ENCODE measurements at places on chromosomes 4 and X.

DNA sequence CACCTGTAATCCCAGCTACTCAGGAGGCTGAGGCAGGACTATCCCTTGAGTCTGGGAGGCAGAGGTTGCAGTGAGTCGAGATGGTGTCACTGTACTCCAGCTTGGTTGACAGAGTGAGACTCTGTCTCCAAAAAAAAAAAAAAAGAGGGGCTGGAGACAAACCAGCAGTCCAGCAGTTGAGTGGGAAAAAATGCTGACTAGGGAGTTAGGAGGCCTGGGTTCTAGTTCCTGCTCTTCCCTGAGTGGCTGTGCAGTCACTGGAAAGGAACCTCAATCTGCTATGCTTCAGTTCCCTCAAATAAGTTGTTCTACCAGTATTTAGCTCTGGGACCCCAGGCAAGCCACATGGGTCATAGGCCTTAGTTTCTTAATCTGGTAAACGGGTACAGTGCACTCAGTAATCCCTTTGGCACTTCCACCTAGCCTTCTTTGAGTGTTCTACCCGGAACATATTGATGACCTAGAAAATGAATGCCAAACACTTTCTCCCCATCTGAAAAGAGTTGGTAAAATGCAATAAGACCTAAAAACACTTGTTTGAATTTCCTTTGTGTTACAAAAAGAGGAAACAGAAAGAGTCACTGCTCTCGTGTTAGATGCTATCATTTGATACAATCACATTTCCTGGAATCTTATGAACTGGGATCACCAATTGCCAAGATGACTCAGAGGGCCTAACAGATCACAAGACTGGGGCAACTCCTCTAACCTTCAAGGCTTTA is 99.3 kb upstream of the EGFL6 start:
- no peak for DNase-seq

DNA sequence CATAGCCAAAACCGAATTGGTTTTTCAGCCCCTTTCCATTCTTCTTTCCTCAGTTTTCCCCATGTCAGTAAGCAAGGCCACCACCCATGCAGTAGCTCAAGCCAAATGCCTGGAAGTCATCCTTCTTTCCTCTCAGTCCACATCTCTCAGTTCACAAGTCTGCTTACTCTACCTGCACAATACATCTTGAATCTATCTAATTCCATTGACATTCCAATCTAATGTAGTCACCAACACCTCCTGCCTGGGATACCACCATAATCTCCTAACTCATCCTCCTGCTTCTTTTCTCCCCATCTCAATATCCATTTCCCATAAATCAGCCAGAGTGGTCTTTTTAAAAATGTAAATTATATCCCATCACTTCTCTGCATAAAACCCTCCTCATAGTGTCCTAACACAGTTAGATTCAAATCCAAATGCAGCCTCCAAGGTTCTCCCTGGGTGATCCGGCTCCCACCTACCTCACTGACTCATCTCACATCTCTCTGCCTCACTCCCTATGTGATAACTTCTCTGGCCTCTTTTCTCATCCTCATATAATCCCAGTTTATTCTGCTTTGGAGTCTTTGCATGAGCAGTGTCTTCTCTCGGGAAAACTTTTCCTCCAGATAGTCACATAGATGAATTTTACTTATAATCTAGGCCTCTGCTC is 26.9 kb downstream of the KCNIP4 start:
- DNase-seq = no peak

DNA sequence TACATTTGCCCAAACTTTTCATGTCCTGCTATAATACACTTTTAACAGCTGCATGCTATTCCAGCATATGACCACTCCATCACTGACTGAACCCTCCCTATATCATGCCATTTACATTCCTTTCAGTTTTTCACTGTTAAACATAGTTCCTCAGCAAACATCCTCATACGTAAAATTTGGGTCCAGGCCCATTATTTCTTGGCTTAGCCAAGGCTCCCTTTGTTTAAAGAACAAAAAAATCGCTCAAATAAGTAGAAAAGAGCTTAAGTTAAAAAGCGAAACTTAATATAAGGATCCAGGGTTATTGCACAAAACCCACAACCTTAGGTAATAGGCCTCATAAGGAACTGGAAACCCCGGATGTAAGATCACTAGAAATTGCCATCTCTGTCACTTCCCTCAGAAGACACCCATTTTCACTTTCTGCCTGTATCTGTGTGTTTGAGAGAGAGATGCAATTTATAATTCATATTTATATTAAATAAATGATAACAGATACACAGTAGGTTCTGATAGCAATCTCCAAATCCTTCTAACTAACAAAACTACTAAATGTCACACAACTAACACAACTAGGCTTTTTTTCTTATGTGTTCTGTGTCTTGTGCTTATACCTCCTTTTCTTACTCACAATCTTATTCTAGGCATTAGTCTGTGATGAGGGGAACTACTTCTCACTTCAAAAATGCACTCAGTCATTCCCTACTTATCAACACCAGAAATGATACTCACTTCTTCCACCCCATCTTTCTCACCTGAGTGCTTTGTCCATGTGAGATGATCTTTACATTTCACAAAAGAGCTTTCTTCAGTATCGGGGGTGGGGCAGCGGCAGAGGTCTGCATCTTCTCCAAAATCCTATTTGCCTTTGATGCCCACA is 59.9 kb upstream of the FAM241A start:
- no peak for DNase-seq

DNA sequence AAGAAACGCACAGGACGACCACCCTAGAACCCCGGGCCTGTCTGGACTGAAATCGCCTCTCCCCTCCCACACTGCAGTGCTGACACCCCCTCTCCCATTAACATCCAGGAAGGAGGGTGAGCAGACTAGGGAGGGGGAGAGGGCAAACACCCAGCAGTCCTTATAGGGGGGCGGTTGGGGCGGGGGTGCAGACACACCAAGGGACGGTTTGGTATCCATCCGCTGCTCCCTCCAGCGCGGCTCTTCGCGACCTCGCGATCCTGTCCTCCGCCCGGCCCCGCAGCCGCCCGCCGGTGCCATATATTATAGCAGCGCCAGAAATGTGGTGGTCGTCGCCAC is 411 bp upstream of the GPRASP1 start:
- no peak for DNase-seq

DNA sequence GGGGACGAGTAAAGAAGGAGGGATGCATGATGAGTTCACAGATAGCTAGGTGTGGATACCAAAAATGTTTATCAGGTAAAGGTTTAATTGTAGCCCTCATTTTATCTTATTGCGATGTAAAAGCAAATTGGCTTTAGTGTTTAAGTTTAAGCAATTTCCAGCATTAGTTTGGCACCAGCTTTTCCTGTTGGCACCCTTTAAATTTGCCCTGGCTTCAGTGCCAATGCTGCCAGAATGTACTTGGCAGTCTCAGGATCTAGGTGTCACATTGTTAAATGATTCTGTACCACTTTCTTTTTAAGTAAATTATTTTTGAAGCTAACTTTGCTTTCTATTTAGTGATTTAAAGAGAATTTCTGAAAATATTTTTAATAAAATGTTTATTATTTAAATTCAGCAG is 681.8 kb downstream of the PCDH18 start:
- DNase-seq = no peak

DNA sequence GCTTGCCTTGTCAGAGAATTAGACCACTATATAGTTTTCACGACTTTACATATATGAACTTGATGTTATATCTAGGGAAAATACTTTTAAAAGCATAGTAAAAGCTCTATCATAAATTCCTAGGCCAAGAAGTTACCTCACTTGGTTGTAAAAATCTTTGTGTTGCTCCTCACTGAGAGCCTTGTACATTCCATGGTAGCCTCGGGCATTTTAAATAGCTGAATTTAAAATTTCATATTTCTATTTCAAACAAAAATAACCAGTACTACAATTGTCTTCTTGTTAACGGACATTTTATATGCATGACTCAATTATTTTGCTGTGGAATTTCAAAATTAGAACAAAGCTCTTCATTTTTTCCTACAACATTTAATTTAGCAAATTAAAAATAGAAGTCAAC is 107.6 kb downstream of the MID1 start:
- no peak for DNase-seq

DNA sequence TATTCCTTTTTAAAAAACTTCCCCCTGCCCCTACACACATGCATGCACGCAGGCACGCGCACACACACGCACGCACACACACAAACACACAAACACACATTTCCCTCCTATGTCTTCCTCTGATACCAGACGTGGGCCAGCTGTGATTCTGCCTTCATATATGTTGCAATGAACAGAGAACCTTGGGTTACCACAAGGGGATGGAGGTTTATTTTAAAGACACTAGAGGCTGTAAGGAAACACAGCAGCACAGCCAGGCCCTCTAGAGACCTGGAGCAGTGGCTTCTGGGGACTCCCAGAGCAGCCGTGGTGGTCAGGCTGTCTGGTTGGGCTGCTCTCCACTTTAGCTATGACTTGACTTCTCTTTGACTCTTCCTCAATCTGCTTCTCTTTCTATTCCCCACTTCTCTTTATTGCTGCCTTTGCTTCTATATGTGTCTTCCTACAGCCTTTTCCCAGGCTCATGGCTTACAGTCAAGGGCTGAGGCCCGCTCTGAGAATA is 3.2 kb upstream of the TLR10 start:
- DNase-seq = no peak

DNA sequence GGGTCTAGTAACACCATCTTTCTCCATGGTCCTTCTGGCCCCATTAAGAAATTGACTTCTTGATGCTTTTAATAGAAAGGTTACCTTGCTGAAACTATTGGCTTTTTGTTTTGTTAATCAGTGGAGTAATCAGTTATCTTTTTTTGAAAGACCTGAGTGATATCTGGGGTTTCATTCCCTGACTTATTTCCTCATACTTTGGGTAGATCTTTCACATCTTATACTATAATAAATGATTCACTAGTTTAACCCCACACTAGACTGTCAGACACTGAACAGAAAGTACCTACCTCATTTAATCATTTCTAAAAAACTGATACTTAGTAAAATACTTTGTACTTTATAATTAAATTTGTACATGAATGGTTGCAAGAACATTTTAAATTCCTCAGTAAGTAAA is 1021.1 kb downstream of the STIM2 start:
- no peak for DNase-seq

- no peak for DNase-seq
Measured at GRCh38 chr4:24071612-24072372, 181.9 kb upstream of the PPARGC1A start.

- DNase-seq = no peak
Measured at GRCh38 chrX:53595266-53595810, 91.2 kb downstream of the HUWE1 start.

GRCh38 chr4:152577708-152578396 is 42.0 kb upstream of the FBXW7 start:
- DNase-seq = no peak

GRCh38 chr4:124277691-124278090 is 434.8 kb downstream of the ANKRD50 start:
- DNase-seq = no peak

GRCh38 chr4:54440394-54441136 is 211.5 kb downstream of the PDGFRA start:
- DNase-seq = no peak

DNA sequence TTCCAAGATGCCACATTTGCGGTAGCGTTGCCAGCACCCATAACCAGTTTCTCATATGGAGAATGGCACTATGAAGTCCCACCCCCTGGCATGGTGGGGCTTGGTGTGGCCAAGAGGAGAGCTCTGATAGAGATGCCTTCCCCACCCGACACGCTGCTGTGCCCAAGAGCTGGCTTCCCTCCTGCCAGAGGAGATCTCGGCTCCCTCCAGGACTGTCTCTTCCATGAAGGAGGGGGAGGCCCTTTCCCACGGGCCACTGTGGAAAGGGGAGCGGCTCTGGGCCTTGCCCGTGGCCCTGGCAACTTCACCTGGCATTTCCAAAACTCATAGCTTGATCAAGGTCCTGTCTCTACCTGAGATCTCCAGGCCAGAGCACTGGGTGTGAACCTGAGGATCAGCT is 217.3 kb upstream of the PSAPL1 start:
- no peak for DNase-seq

DNA sequence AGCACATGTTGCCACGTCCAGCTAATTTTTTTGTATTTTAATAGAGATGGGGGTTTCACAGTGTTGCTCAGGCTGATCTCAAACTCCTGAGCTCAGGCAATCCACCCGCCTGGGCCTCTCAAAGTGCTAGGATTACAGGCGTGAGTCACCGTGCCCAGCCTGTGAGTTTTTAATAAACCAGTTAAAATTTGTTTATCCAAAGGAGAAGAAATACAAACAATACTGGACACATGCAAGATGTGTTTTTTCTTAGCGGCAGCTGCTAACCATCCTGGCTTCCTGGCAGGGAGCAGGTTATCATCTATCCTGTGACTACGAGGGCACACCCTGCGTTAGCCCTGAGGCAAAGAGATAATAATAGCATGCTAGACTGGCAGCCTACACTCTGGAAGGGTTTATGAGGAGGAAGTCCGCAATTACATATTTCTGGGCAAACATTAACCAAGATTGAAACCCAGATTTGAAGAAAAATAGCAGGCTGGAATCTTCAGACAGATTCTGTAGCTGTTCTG is 191.4 kb downstream of the SPRY1 start:
- DNase-seq = peak; percentile 68

DNA sequence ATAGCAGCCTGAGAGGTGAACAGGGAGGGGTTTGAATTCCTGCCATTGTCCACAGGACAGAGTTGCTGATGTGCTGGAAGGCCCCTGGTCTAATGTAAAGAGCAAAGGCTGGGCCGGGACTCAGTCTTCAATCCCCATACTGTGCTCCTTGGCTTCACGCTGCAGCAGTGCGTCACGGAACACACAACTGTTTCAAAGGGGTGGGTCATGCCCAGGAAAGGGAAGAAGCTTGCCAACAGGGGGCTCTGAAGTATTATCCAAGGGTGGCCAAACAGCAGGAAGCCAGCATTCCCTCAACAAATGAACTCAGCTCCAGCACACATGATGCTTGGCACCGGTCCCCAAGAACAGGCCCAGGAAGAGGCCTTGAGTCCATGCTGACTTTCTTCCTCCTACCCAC is 122.5 kb downstream of the NFKB1 start:
- no peak for DNase-seq

DNA sequence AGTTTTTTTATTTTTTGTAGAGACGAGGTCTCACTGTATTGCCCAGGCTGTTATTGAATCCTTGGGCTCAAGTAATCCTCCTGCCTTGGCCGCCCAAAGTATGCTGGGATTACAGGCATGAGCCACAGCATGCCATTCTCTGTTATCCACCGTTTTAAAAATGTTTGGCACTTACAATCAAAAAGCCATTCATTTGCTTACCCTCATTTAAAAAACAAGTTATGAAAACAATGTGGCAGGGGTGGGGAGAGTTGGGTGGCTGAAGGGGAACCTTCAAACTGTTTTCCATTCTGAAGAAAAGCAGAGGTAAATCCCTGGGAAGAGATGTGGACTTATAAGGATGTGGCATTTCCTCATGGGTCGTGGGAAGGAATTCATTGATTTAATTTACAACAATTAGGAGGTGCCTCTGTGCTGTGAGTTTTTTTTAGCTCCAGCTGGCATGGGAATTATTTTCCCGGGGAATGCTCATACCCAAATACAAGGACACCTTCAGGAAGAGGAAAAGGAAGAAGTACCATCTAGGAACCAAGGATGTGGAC is 103.5 kb downstream of the MID1 start:
- DNase-seq = no peak

GRCh38 chr4:139800082-139800481 is 134.5 kb downstream of the MGST2 start:
- DNase-seq = no peak

Measured in suprapubic skin (tissue), 4 donors.